ENCODE measurements at places on chromosomes 6 and 20.

DNA sequence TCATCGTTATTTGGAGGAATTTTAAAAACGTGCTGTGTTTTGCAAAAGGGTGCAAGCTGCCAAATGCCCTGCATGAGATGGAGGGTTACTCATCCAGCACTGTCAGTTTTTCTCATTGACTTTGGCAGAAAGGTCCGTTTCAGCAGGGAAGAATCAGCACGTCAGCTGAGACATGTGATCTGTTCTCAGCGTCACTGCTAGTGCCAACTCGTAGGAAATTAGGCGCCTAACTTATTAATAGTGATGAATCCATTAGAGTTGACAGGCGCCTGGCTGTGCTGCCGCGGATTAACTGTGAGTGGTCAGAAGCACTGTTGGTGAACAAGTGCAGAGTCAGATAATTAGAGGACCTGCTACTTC lies 175.5 kb upstream of the FOXQ1 start:
- DNase-seq, result no peak

DNA sequence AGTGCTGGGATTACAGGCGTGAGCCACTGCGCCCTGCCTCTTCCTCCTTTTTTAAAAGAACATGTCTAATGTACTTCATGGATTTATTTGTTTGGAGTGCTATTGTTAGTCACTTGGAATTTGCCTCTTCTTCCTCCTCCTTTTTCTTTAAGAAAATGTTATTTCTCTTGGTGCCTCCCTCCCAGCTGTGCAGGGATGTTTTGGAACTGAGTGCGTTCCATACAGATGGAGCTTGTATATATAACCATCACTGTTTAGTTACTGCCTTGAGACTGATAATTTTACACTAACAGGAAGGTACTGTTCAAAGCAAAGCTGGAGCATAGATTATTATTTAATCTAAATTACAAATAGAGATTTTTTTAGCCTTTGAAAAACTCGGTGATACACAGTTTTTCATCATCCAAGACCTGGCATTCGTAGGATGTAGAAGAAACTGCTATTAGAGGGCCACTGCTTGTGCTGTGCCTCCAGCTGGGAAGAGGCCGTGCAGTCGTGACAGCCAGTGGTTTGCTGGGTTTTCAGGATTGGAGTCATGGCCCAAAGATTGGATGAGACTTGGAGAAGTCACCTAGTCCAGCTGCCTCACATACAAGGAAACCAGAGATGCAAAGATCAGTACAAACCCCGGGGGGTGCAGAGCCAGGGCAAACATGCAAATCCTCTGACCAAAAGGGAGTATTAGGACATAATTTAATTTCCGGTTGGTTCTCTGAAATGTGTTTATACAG lies 123.1 kb downstream of the PLEKHG1 start:
- no peak for DNase-seq

GRCh38 chr20:37562695-37563480 lies 35.2 kb upstream of the BLCAP start:
- DNase-seq, result no peak

- no peak for DNase-seq
These were observed 52.6 kb downstream of the COL19A1 start for GRCh38 chr6:69918813-69919475.

- peak; percentile 2 for DNase-seq
These were observed 237.0 kb upstream of the SUPT3H start for GRCh38 chr6:45614488-45615285.

- no peak for DNase-seq
These were observed 613.7 kb upstream of the FLRT3 start for GRCh38 chr20:14951105-14951504.

- no peak for DNase-seq
These were observed 74.6 kb downstream of the RPP40 start for GRCh38 chr6:4929097-4929718.

DNA sequence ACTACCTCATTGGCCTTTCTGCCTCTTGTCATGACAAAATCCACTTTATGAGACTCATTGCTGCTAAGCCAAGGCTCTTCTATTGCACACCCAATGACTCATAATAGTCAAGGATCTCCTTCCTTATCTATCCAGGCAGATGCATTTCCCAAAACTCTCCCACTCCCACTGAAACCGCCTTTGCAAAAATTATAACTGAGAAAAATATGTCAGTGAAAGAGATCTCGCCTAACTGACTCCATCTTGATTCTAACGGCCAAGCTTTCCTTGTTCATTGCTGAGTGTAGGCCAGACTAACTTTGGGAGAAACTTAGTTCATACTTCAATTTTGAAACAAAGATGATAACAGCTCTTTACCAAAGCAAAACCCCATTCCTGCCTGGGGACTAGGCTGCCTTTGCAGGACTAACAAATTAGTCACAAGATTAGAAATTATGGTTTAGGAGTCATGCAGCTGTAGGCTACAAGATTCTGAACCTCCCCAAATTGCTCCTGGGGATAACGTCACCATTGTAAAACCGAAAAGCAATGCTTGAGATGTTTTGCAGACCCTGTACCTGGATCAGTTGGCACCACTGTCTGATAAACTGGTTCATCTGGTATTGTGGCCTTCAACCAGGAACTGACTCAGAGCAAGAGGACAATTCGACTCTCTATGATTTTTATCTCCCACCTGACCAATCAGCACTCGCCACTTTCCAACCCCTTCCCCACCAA lies 47.1 kb downstream of the HAO1 start:
- no peak for DNase-seq

DNA sequence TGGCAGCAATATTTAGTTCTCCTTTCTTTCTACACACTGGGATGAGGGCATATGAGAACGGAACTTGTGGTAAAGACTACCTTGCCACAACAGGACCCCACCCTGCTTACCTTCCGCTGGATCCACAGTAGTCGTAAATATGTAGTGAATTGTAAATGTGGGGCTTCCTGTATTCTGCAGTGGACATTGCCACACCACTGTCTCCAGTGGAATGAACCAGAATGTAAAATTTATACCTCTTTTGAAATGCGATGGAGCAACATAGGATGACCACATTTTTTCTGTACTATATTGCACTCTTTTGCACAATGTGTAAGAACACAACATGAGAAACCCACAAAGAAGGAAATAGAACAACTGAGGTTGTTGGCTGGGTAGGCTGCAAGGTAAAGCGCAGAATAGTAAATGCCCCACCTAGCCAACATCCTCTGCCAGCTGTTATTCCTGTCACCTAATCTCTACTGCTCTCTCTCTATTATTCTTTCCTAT lies 16.1 kb upstream of the RIPOR2 start:
- no peak for DNase-seq

- no peak for DNase-seq
These were observed 178.8 kb upstream of the SNX9 start for GRCh38 chr6:157644043-157644810.

- no peak for DNase-seq
These were observed 942.1 kb upstream of the EPHA7 start for GRCh38 chr6:94361304-94362060.

Measured in H1 (cell line).